ENCODE measurements at places on chromosomes 1 and 21.

DNA sequence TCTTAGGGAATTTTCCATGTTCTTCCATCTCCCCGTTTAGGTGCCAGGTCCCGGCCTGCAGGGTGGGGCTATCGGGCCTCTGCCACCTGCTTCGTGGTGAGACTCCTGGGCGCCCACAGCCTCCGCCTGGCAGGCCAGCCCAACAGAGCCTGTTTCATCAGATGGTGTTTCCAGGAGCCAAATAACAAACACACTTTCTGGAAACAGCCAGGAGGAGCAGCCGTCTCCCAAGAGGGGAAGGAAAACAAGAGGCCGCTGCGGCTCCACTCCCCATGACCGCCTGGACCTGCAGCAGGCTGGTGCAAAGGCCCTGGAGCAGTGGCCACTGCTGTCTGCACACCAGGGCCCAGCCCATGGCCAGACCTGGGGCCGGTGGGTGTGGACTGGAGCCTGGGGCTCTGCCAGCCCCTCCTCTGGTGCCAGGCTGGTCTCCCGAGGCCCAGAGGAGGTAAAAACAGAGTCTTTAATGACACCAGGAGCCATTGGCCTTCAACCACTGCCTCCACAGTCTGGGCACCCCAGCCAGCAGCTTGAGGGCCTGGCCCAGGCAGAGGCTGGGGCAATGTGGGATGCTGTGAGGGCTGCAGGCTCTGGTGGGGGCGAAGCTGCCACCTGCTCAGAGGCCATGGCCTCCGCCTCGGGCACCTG, 55.0 kb downstream of the SLX9 start:
- DNase-seq, result no peak

- no peak for DNase-seq
These were observed 20.0 kb downstream of the ADAMTS5 start for GRCh38 chr21:26946744-26947446.

DNA sequence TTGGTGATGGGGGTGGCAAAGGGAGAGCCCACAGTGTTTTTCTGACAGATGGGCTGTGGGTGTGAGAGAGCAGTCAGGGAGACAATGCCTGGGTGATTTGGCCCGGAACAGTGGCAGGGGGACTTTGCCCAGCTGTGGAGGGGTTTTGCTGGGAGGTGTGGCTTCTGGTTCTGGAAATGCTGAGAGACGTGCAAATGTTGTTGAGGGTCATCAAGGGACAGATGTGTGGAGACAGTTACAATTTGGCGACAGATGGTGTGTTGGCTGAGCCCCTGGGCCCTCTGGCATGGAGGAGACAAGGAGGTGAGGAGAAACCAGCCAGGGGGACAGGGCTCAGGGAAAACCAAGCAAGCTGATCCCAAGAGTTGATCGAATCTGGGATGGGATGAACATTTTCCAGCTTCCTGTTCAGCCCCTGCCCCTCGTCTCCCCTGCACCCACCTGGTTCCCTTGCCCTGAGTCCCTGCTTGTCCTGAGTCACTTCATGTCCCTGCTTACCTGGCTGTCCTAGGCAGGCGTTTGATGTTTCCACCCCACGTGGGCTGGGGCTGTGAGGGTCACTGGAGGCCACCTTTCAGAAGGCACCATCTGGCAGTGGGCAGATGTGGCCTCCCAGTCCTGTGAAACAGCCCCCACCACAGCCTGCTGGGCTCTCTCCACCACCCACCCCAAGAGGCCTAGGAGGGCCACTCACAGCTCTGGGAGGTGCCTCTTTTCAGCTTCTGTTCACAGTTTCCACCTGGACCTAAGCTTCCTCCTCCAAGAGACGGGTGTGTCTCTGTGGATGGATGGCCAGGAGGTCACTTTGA, 15.8 kb upstream of the ZNF678 start:
- DNase-seq, result no peak

DNA sequence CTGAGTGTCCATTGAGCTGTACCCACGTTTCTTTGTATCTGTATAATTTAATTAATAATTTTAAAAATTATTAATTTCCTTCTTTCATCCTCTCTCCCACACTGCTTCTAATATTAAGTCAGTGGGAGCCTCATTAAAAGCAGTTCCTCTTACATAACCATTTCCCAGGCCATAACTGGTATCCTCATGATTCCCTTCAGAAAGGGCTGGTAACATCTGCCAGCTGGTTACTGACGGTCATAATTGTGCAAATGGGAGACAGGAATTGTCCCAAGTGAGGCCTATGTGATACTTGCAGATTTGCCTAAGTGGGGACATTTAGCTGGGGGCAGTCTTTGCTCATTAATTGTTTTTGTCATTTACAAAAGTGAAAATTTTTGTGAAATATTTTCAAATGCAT, 69.0 kb upstream of the SPAG17 start:
- DNase-seq, result no peak

GRCh38 chr21:17682924-17683323, 70.2 kb upstream of the BTG3 start:
- DNase-seq, result no peak

Data from iPS DF 6.9 (cell line).